ENCODE measurements at places on chromosomes 3 and 15.

GRCh38 chr15:69723404-69724096 is 270.9 kb downstream of the RPLP1 start:
- no peak for DNase-seq

GRCh38 chr3:42667523-42668412 is 14.3 kb downstream of the ZBTB47 start:
- DNase-seq, result peak; percentile 26

DNA sequence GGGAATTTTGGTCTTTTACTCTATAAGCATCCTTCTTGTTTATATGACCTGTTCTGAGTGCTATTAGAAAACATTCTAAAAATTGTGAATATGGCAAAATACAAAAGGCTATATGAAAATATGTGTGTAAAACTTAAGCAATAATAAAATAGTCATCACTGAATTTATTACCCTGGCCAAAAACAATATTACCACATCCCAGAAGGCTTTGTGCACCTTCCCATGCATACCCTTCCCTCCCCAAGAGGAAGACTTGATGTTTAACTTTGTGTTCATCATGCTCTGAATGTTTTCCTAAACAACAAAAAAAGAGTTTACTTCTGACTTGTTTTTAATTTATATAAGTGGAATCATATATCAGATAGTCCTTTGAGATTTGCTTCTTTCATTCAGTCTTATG is 155.1 kb upstream of the TNIK start:
- DNase-seq, result no peak

DNA sequence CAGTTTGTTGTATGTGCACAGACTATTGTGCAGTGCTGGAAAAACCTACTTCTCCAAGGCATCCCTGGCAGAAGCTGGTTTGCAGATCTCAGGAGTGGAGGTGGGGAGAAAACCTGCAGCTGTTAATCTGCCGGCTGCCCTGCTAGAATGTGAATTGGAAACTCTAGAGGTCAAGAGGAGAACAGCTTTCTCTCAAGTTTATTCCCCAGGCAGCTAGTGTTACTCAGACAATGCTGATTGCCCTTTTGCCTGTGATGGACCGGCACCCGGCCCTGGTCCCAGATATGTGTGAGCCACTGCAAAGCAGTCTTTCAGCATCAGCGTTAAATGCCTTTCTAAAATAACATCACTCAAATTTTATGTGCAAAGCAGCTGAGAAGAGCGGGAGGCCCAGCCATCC is 129.7 kb upstream of the TPM1 start:
- no peak for DNase-seq

DNA sequence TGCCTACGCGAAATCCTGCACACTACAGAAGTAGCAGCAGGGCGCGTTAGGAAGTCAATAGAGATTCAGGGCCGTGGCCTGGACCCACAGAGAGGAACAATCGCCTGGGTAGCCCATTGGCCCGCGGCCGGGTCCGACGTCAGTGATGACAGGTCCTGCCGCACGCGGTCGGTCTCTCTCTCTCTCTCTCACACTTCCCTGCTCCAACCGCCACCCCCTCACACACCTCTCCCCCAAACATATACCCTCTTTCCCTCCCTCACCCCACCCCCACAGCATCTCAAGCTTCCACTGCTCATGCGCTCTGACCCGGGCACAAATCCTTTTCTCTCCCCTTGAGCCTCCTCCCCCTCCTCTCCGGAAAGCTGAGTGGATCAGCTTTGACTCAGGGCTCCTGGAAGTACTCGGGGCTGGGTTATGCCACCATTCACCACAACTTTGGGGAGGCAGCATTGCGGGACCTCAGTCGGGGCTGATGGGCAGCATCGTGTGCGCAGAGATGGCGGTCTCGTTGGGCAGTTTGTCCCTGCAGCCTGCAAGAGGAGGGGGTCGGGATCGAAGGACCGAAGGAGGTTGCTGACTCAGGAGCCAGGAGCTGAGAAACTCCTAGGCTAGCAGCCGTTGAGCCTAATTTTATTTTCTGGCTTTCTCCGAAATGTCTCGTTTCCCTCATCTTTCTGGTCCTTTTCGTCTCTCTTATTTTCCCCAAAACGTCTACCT is 9.0 kb downstream of the ZIC4 start:
- no peak for DNase-seq

- no peak for DNase-seq
Observed at GRCh38 chr3:99175276-99175812, 273.8 kb upstream of the DCBLD2 start.

GRCh38 chr3:39528844-39529243 is 61.4 kb downstream of the MOBP start:
- DNase-seq, result no peak

DNA sequence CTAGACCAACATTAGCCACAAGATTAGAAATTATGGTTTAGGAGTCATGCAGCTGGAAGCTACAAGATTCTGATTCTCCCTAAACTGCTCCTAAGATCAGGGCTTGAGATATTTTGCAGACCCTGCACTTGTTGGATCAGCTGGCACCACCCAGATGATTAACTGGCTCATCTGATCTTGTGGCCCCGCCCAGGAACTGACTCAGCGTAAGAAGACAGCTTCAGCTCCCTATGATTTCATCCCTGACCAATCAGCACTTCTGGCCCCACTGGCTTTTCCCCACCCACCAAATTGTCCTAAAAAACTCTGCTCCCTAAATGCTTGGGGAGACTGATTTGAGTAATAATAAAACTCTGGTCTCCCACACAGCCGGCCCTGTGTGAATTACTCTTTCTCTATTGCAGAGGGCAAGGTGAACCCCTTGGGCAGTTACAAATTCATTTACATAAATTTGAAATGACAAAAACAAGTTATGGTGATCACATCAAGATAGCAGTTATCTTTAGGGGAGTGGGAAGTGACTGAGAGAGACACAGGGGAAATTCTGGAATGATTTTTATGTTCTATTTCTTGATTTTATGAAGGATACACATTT is 76.5 kb downstream of the CD200R1L start:
- DNase-seq, result peak; percentile 4

- no peak for DNase-seq
Observed at GRCh38 chr15:77866186-77866585, 211.3 kb downstream of the TBC1D2B start.

GRCh38 chr15:67922971-67923945 is 83.4 kb upstream of the RNU6-1 start:
- no peak for DNase-seq

DNA sequence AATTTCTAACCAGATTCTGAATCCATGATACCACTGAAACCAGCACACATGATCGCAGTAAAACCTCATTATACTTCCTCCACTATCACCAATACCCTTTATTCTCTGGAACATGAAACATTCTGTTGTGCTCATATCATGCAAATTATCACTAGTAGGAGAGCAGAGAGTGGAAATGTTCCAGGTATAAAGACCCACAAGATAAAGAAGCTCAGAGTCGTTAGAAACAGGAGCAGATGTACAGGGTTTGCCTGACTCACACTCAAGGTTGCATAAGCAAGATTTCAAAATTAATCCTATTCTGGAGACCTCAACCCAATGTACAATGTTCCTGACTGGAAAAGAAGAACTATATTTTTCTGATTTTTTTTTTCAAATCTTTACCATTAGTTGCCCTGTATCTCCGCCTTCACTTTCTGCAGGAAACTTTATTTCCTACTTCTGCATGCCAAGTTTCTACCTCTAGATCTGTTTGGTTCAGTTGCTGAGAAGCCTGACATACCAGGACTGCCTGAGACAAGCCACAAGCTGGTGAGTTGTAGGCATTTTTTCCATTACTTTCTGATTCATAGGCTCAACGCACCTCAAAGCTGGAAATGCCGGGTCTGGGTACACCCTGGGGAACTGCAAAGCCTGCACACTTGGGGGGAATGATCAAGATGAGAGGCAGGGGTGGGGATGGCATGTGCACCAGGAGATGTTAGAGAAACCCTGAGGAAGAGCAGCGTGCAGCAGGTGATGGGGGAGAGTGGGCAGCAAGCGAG is at the start of gene CCR2:
Gene CCR2 (plus strand): TSS at position 465 of the 764 bp plus-strand sequence. CDS start 3,417 bp downstream, outside the sequence.
- DNase-seq, result no peak

- peak; percentile 91 for DNase-seq
Observed at GRCh38 chr15:71747128-71748083, 62.9 kb upstream of the NR2E3 start.

DNA sequence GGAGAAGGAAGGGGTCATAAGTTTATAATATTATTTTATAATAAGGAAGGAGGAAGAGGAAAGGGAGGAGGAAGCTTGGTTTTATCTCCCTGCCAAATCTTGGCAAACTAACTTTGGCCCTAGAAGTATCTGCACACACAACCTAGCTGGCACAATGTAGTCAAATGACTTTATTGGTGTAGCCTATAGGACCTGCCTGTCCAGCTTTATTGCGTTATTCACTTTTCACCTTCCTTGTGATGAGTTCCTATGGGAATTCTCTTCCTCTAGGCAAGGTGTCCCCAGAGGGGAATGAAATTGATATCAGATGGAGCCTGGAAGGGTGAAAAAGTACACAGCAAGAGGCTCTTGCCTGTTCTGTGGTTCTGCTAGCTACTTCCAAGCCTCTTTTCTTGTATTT is 111.2 kb upstream of the SLC25A36 start:
- DNase-seq, result no peak

DNA sequence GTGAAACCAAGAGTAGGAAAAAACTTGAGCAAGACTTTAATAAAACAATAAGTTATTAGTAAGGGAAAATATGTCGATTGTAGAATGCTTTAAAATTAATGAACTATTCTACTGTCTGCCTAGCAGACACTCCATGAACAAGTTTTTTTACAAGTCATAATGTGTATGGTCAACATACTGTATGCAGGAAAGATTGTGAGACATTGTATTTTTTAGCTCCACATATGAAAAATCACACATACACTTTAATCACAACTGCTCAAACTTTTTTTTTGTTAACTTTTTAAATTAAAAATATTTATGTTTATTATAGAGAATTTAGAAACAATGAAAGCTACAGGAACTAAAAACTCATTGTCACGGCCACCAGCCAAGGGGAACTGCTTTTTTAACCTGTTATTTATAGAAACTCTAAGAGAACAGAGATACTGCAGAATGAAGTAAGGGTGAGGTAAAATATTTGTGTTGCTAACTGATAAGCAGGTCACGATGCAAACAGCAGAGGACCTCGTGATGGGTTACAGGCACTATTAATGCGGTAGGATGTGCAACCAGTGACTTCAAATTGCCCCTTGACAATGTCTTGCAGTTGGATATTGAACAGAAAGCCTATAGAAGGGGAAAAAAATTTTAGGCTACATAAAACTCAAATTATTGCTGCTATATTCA is 53.0 kb downstream of the THSD4 start:
- DNase-seq, result no peak

GRCh38 chr15:69979783-69980182 is 117.9 kb downstream of the TLE3 start:
- DNase-seq, result no peak

DNA sequence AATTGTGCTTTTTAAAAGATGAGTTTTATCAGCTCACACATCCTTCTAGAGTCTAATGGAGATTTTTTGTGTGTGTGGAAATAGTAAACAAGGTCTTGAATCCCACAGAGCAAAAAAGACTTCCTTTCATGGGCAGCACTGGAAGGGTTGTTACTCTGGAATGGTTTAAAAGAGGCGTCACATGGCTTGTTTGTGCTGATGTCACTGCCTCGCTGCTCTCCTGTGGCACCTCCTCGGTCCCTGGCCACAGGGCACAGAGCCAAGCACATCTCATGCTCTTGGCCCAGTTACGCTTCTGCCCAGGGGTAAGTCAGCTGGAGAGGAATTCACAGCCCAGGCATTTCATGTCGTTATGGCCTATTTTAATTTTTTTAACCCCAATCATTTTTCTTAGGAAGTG is 53.2 kb downstream of the PGPEP1L start:
- DNase-seq, result no peak

Measured in DMS53 (cell line).